Fibroblast of lung (primary cell): ENCODE measurements at places on chromosomes 1 and 21.
A peak's percentile ranks its signal among the peaks of the same experiment; 100 is the strongest.

GRCh38 chr1:189103956-189104355 is 1373.7 kb downstream of the BRINP3 start:
- peak; percentile 59 for DNase-seq

GRCh38 chr1:160032165-160032820 is 503 bp upstream of the PIGM start:
- peak; percentile 25 for DNase-seq

GRCh38 chr1:171948511-171948910 is 107.2 kb downstream of the DNM3 start:
- peak; percentile 5 for DNase-seq

DNA sequence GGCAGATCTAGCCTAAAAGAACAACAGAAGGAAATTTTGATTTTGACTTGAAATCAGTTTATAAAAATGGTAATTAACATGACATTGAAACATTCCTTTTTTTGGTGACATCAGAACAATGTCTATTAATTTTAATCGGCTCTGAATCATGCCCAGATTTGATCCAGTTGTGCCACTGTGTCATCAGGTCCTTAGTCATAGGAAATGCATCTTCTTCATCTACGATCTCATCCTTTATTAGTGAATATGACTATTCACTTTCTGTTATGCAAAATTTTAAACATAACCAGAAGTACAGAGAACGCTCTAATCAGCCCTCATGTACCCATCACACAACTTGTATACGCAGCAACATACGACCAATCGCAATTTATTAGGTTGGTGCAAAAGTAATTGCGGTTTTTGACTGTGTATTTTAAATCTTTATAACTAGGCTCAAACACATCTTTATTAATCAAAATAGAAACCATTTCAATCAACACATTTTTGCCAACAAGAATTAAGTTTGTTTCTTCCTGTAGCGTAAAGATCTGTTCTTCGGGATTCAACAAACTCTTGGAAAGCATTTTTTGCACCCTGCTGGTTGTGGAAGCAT is 40.3 kb upstream of the TLR5 start:
- DNase-seq = no peak

DNA sequence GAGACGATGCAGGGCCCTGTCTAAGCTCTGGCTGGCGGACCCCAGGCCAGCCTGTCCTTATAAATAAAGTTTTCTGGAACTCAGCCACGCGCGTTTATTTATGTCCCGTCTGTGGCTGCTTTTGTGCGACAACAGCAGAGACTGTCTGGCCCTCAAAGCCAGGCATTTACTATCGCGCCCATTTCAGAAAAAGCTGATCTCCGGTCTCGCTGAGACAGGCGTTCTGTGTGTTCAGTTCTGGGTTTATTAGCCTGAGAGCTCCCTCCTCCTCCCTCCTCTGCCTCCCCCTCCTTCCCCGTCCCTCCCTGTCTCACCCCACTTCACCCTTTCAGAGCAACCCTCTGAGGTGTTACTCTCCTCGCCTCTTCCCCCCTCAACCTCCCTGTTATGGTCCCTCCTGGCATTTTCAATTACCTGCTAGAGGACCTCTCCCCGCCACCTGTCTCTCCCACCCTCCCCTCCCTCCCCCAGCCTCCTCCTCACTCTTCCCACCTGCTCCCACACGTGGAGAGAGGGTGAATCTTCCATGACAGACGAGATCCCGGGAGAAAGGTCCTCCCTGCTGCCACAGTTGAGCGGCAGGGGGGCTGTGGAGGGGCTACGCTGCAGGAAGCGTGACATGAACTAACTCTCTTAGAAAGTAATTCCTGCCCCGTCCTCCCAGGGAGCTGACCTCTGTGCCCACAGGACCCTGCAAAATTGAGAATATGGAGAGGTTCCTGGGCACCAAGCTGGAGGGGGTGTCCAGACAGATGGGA is 59.9 kb downstream of the SPSB1 start:
- no peak for DNase-seq

GRCh38 chr1:108851567-108851966 is 5.3 kb downstream of the AKNAD1 start:
- no peak for DNase-seq

DNA sequence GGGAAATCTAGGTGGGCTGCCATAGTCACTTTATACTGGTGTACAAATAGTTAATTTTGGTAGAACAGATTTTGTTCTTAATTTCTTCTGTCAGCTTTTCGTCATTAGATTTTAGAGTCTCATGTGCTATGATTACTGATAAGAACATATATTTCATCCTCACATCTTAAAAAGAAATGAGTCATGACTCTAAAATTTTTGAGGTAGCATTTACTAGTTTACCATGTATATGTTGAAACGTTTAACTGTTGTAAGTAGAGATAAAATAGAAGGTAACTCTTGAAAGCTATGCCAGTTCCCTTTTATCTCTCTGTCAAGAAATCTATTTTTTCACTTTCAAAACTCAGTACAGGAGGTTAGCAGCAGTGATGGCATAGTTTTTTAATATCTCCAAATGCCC is 53.4 kb downstream of the KLHL20 start:
- DNase-seq = no peak

DNA sequence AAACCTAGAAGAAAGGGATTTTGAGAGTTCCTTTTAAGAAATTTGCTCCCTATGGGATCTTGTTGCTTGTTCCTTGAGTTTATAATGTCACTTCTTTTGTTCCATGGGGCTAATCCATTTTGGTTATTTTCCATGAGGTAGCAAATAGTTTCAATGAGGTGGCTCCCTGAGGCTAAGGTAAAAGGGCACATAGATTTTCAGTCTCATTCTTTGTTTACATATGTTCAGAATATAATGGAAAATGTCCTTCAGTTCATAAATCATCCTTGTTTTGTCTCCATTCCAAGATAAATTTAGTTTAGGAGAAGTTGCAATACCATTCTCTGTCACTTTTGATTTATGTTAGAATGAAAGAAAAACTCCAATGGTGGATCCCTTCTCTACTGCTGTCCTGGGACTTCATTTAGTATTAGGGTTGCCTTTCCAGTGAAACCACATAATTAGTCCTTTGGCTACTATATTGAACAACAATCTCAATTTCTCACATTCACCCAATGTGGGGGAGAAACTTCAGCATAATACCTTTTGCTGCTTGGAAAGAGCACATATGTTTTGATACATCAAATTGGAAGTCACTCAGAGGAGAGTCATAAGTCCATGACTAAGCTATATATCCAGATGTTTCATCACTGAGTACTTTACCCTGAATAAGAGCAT is 80.9 kb upstream of the ADAMTS5 start:
- DNase-seq = peak; percentile 31

DNA sequence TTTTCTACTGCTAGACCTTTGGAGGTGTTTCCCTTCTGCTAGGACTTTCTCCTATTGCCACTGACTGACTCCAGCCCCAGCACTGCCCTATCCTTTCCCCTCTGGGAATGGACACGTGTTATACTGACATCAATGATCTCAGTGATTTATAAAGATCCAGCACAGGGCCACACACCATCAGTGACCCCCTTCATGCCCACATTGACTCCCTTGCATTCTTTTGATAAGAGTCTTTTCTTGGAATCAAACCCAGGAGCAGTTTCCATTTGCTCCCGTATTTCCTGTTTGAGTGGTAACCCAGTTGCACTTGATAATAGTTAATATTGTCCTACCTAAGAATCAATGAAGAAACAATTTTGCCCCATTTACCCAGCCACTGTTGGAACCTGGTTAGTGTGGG is 501.0 kb upstream of the USP24 start:
- DNase-seq = peak; percentile 79

- DNase-seq = no peak
Observed at GRCh38 chr21:38474124-38474523, 24.2 kb downstream of the ERG start.

- DNase-seq = no peak
Observed at GRCh38 chr1:47187926-47188250, 1.9 kb downstream of the PDZK1IP1 start.

DNA sequence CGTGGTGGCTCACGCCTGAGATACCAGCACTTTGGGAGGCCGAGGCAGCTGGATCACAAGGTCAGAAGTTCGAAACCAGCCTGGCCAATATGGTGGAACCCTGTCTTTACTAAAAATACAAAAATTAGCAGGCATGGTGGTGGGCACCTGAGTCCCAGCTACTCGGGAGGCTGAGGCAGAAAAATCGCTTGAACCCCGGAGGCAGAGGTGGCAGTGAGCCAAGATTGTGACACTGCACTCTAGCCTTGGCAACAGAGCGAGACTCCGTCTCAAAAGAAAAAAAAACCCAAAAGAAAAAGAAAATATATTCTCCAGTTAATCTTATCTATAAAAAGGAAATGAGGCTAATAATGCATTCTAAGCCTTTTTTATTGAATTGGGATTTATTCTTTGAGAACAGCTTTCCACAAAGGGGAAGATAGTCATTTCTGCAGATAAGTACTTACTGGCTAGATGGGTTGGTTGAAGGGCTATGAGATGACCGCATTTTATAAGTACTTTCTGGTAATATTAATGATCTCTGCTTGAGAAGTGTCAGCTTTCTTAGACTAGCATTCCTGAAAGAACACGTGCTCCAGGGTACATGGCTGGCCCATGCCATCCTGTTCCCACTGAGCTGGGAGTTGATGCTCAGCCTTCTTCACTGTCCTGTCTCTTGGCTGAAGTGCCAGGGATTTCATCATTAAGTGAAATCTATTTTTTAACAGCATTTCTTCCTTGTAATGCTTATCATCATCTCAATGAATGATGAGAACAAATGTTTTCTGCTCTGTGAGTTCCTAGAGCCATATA is 57.9 kb downstream of the SASS6 start:
- DNase-seq = no peak

DNA sequence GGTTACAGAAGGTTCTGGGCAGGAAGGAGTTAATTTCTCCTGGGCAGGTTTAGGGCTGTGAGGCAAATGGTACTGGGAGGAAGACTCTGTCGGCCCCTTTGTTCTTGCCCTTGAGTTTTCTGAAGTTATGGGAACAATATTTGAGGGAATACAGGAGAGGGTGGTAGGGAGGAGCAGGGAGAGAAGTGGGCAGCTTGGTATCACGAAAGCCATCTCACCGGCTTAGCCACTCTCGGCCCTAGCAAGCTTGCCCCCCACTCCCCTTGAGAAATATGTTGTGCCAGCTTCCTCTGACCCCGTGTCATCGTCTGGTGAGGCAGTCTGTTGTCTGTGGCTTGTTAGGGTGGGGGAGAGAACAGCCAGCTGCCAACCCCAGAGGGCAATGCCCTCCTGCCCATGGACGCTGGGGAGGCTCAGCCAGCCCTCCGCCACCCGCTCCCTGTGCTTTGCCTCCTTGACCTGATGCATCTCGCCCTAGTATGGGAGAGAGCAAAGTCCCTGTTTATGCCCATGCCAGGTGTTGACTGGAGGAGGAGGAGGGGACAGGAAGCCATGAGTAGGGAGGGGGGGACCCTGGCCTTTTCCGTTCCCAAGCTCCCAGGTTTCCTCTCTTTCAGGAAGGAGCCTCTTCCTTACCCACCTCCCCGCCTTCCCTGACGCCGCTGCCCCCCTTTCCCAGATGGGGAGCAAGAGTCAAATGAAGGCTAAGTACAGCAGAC is 1.2 kb downstream of the EFNA1 start:
- no peak for DNase-seq

DNA sequence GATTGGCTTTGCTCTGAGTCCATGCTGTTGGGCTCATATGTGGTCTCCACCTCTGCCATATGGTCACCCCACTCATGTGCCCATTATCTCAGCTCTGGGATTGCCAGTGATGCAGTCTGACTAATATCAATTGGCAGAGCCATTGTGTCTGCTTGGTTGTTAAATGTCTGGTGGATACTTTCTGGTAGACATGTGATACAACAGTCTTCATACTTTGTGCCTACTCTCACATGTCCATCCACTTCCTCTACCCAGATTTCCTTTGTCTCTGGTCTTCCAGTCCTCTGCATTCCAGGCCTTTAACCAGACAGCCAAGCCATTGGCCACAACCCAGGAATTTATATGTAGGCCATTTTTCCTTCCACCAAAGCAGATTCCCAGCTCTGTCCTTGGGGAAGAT is 30.8 kb upstream of the DIPK1A start:
- no peak for DNase-seq

GRCh38 chr1:201894343-201895119 is 5.8 kb downstream of the SHISA4 start:
- no peak for DNase-seq

DNA sequence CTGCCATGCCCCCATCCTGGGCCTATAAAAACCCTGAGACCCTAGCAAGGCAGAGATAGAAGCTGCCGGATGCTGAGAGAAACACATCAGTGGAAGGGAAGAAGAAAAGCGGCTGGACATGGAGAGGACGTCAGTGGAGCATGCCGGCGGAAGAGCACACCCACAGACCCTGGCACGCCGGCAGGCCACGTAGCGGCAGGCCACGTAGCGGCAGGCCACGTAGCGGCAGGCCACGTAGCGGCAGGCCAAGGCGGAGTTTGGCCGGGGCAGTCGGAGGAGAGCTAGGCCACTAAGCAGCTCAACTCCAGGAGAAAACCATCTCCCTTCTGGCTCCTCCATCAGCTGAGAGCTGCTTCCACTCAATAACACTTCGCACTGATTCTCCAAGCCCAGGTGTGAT is 35.1 kb downstream of the LRRC3 start:
- no peak for DNase-seq

GRCh38 chr1:46407636-46408035 is 13.5 kb downstream of the FAAH start:
- DNase-seq = no peak

DNA sequence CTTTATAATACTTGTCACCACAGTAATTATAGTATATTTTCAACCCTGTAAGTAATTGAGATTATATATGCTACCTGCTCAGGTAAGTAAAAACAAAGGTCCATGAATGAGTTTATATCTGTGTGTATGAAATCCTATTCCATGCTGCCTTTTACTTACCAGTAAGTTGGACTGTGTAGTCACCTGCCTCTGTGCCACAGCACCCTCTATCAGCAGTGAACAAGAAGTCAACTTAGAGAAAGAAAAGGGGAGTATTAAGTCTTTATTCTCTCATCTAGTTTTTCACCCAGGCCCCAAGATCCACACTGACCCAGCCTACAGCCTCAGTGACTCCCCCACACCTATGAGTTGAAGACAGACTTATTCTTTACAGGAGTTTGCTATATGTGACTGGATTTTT is 36.9 kb upstream of the IFI16 start:
- DNase-seq = no peak
